Stimulated activated CD4-positive, alpha-beta T cell treated with anti-CD3 and anti-CD28 coated beads, Interleukin-2, amount 100 ng/mL, for 24 hours (primary cell): ENCODE measurements at places on chromosomes 7 and 10.

DNA sequence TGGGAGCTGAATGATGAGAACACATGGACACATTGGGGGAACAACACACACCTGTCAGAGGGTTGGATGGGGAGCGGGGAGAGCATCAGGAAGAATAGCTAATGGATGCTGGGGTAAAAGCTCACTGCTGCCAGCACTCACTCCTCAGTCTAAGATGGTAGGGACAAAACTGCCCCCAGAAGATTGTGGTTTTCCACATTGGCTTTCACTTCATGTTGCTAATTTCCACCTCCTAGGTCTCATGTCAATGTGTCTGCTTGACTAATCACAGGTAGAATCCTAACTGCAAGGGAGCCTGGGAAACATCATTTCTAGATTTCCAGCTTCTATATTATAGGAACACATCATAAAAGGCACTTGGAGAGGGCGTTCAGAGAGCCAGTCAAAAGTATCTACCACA lies 22.6 kb downstream of the APBB1IP start:
- DNase-seq: no peak

GRCh38 chr10:80535671-80536360 lies 1.9 kb upstream of the SH2D4B start:
- DNase-seq: peak; percentile 81

DNA sequence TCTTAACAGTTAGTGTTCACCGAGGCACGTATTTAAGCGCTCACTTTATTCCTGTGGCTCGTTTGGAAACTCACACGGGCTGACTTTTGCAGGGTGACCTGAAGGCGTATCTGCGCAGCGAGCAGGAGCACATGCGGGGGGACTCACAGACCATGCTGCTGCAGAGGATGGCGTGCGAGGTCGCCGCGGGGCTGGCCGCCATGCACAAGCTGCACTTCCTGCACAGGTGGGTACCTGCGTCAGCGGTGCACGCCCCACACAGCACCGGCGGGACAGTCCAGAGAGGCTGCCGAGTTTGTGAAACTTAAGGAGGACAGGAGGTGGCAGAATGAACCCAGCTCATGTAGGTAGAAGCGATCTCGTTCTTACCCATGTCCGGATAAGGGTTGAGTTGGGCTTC lies 39.8 kb upstream of the BHLHA15 start:
- DNase-seq: no peak

GRCh38 chr10:110553905-110554304 lies 13.6 kb upstream of the SMC3 start:
- no peak for DNase-seq

GRCh38 chr7:64849250-64849923 lies 53.7 kb upstream of the ZNF273 start:
- DNase-seq: no peak

- no peak for DNase-seq
Measured at GRCh38 chr10:12056748-12057147, 12.0 kb upstream of the DHTKD1 start.

- DNase-seq: no peak
Measured at GRCh38 chr7:52436278-52436677, 599.2 kb upstream of the POM121L12 start.

- DNase-seq: no peak
Measured at GRCh38 chr7:24754906-24755506, 2.3 kb downstream of the GSDME start.

DNA sequence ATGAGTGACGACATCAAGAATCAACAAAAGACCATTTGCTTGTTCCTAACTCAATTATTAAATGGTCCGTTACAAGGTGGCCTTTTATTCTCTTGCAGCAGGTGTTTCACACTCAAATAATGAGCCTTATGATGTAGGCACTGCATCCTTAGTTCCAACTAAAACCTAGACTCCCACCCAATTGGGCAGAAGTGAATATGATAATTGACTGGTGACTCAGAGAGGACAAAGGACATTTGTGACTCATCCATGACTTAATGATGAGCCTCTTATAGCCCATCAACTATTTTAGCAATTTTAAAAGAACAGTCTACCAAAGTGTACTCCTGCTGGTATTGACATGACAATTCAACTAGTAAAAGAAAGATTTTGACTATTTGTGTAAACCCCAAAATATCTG lies 1027.8 kb upstream of the PHF14 start:
- DNase-seq: no peak

DNA sequence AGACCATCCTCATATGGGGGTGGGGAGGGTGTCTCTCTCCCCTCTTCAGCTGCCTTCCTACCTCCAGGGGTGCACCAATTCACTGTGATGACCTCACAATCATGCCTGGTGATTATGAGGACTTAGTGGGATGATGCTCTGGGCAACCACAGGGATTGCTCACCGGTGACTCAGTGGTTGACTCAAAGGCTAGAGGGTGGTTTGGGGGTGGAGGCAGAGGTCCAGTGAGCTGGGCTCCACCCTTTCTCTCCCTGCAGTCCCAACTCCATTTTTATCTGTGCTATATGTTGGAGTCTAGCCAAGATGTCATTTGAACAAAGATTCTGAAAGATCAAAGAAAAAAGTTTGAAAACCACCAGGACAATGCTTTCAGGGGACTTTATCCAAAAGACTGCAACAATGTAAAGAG lies 286.9 kb downstream of the KCNMA1 start:
- DNase-seq: peak; percentile 3

- DNase-seq: no peak
Measured at GRCh38 chr10:14468023-14468441, 137.3 kb upstream of the FRMD4A start.

DNA sequence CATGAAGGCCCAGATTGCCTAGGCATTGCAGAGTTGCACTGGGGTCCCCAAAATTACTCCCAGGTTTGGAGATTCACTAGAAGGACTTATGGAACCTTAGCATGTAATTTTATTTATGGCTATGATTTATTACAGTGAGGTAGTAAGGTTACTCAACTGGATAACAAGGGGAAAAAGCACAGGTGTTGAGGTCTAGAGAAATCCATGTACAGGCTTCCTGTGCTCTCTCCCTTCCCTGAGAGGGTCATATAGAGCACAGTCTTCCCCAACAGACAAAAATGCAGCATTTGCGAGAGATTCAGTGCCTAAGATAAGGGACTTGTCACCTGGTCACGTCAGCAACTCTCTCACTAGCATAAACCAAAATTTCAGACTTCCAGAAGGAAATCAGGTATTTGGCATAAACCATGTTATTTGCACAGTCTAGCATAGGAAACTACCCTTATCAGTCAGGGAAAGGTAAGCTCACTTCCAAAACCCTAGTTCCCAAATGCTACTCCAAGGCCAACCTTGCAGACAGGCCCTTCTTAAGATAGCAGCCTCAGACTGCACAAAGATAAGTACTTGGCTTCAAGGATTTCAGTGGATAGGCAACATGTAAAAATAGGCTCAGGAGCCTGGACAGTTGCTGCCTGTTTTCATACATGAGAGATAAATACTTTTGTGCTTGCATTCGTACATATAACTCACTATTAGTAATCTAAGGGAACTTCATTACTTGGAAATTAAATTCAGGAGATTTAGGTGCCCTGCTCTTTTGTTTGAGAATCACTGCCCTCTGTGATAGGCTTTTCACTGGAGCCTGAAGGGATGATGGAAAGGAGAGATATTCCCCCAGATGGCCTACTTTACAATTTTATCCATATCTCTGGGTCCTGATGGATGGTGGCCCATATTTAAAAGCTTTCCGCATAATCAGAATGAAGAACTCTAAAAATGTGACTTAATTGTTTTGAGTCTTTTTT lies 378.4 kb upstream of the LRGUK start:
- no peak for DNase-seq

- no peak for DNase-seq
Measured at GRCh38 chr10:62170732-62171131, 97.9 kb downstream of the RTKN2 start.

DNA sequence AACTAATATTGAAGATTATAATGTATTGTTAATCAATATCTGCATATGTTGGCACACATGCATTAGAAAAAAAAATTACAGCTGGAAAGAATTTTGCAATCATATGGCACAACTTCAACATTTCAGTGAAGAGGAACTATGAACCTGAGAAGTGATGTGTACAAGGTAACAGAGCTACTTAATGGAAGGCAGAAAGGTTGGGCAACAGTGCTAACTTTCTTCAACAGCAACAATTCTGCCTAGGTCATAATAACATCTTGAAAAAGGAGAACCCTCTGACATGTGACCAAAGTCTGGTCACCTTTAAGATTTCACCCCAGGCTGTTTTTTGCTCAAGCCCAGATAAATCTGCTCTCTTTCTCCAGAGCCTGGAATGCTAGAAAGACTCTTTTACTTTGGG lies 47.9 kb upstream of the SKAP2 start:
- DNase-seq: no peak

DNA sequence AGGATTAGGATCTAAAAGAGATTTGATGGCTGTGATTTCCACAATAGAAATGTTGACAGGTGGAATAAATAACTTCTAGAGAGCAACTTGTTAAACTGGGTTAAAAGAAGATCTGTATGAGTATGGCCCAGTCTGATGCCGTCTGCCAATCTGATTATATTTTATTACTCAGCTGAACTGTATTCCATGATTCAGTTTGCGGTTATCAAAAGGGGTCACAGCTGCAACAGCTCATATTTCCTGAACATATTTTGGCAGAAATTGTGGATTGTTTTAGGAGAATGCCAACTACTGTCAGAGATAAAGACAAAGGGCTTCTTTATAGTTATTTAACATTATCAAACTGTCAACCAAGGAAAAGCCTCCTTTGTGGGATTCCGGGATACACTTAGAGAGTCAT lies 244.8 kb upstream of the MINDY3 start:
- no peak for DNase-seq

DNA sequence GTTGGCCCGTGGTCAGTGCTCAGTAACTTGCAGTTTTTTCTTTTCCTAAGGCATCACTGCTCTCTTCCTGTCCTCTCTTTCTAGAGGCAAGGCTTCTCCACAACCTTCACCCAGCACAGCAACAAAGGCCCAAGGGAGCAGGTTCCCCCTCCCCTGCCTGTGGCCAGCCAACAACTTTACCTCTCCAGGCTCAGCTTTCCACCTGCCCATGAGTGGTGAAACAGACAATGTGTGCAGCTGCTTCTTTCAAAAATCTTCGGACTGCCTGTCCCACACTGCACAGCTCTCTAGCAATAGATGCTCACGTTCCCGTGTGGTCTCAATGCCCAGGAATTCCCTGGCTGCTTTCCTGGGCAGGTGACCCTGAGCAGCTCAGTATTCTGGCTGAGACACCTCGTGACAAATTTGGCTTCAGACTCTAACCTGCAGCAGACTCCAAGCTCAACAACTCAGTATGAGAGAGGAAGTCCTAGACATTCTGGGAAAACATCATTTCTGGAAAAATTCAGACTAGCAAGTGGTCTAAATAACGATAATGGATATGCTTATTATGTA lies 28.9 kb upstream of the TMEM72 start:
- no peak for DNase-seq

GRCh38 chr7:56229631-56230030 lies 113.4 kb upstream of the NUPR2 start:
- no peak for DNase-seq

GRCh38 chr10:125159932-125160855 lies at the start of gene CTBP2:
TSS of gene CTBP2 (minus strand) at chr10:125160563.
- DNase-seq: no peak

DNA sequence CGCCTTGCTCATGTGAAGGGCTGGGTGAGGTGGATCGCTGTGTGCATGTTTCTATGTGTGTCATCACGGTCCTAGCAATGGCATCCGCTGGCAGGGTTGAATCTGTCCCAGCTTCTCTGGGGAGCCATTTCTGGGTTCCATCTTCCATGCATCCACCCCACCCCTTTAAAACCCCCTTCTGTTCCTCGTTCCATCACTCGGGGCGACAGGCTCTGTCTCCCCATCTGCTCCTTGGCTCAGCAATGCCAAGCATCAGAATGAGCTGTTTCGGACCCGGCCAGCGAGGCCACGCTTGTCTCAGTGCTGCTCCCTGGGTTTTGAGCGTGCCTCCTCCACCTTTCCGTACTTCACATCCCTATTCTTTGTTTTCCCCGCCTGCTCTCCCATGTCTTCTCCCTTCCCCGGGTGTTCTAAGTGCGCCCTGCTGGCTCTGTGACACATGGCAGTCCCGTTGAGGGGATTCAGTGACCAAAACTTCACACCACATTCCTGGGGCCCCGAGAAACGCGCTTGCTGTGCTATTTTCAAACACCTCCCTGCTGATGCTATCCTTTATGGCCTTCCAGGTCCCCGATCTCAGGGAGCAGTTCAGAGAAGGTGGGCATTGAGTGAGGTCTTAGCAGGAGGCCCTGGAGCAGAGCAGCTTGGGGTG lies 554.1 kb upstream of the FOXK1 start:
- DNase-seq: no peak

GRCh38 chr7:50335795-50336754 lies 31.6 kb downstream of the IKZF1 start:
- peak; percentile 82 for DNase-seq

GRCh38 chr10:123146013-123146893 lies 1.7 kb upstream of the HMX2 start:
- no peak for DNase-seq

DNA sequence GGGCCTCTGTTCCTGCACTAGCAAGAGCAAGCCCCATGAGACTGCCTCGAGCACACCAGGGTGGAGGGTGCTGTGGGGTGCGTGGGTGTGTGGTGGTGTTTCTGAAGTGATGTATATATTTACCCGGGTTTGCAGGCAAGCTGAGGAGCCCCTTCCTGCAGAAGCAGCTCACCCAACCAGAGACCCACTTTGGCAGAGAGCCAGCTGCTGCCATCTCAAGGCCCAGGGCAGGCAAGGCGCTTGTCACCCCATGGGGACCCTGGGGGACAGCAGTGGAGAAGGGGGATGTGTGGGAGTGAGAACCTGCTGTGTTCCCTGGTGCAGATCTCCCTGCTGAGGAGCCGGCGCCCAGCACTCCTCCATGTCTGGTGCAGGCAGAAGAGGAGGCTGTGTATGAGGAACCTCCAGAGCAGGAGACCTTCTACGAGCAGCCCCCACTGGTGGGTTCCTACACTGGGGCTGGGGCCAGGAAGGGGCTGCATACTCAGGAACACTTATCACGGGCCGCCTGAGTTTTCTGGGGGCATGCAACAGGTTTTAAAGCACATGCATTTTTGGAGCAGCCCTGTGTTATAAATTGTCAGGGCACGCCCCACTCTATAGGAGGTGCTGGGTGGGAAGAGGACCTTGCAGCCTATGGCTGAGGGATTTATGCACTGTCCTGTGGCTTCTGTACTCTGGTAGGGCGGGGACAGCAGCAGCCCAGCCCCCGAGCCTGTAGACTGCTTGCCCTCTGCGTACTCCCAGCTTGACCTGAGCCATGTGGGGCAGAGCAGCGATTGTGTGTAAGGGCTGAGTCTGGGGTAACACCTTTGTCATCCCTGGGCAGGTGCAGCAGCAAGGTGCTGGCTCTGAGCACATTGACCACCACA lies 5.9 kb downstream of the PGAM2 start:
- DNase-seq: no peak

DNA sequence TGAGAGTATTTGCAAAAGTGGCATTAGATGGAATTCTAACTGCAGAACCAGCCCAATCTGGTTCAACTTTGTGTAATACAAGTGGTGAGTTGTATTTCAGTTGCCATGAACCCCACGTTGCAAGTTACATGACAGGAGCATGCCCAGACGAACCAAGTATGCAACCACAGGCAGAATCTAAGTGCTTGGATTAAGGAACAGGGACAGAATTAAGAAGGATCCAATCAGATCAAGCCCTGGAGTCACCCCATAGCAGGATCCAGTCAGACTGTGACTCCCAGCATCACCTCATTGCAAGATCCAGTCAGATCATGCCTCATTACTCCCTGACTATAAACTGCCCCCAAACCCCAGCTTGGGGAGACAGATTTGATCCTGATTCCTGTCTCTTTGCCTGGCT lies 388.7 kb upstream of the NRP1 start:
- no peak for DNase-seq
